ENCODE measurements at places on chromosomes 1 and 21.

DNA sequence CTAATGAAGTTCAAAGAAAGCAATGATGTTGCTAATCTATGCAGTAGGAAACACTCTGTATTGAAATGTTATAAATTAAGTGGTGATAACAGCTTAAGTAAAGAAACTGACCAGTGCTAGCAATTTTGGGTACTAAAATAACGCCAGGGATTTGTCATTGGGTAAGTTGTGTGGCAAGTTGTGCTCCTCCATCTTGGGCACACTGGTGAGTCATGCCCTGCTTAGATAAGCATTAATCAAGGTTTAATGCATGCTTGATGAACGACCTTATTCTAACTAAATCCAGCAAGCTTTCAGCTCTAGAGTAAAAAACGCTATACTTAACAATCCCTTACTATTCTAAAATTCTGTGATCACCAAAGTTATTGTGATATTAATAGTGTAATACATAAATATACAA lies 25.2 kb downstream of the VAMP4 start:
- no peak for DNase-seq

DNA sequence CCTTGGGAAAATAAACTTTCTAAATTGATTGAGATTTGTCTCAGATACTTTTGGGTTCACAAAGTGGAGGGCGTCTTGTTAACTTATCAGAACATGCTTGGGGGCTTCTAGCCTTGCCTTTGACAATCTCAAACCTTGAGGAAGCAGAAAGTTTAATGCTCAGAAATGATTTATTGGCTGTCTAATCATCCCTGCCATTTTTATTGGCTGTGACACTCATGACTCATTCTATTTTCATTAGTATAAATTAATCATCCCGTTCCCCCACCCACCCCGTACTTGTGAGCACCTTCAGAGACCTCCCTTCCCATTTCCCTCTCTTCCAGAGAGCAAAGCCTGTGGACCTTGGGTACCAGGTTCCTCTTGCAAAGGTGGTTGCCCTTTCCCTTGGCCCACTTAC lies 87.1 kb downstream of the FGGY start:
- no peak for DNase-seq

- no peak for DNase-seq
Measured at GRCh38 chr1:185053204-185053603, 7.8 kb downstream of the RNF2 start.

DNA sequence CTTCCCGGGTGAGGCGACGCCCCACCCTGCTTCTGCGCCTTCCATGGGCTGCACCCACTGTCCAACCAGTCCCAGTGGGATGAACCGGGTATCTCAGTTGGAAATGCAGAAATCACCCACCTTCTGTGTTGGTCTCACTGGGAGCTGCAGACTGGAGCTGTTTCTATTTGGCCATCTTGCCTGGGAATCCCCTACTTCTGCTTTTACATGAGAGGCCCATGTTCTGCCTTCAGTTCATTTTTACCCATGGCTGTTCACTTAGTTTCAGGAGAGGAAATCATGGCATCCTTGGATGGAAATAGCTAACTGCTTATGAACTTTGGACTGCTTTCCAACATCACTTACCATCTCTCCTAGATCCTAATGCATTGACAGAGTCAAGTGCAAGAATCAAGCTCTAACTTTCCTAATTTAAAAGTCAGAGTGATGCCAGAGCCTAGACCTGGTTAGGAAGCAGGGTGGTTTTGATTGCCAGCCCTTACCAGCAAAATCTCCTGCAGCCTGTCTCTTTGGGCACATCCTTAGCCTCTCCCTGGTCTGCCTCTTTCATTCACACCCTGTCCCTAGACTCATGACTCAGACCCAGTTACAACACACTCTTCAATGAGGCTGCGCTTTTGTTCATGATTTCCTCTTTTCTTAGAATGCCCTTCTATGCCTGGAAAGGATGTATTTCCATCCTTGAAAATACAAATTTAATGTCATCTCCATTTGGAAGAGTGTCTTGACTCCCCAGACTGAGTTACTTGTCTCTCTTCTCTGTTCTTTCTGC lies 137.2 kb downstream of the KCTD3 start:
- no peak for DNase-seq

GRCh38 chr1:210446479-210446878 lies 117.8 kb downstream of the HHAT start:
- DNase-seq, result no peak

DNA sequence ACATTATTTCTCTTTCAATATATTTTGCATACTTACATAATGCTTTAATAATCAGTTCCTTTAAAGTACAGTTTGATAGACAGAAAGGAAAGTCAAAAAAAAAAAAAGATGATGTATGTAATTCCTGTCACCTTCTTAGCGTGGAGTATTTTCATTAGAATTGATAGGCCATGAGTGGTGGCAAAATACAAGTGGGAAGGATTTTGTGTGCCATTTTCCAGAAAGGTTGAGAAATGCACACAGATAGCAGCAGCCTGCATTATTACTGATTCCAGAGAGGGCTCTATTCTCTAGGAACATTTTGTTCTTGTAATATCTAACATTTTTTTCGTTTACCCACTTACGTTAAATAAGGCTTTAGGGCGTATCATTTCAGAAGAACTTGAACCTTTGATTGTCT lies 475.6 kb downstream of the DSCAM start:
- no peak for DNase-seq

DNA sequence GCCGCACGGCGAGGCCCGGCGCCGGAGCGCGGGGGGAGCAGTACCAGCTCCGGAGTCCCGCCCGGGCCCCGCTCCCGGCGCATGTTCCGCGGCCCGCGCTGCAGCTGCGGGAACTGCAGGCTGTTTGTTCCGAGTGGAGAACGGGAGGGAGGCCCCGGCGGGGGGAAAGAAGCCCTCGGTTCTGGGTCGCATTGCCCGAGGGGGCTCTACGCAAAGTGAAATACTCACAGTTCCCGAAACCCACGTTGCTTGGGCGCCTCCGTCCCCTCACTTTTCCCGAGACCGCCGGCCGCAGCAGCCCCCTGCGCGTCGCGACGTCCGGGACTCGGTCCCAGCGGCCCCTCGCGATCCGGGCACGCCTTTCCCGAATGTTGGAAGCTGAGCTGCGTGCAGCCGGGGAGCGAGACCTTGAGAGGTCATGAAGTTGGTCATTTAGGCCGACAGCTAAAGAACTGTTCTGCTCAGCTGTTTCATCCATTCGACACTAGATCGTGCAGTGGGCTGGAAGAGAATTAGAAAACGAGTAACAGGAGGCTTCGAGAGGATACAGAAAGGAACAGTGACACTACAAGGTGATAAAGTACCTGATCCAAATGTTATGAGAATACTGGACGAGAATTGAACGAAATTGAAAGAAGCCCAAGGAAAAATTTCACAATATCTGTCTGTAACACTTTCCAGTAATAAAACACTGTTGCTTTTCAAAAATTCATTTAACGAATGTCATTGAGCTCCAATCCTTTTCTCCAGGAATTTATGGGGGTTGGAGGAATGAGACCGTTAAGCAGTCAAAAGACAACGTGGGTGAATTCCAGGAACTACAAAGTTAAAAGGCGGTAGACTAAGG lies 657 bp upstream of the LIN9 start:
- DNase-seq, result no peak

DNA sequence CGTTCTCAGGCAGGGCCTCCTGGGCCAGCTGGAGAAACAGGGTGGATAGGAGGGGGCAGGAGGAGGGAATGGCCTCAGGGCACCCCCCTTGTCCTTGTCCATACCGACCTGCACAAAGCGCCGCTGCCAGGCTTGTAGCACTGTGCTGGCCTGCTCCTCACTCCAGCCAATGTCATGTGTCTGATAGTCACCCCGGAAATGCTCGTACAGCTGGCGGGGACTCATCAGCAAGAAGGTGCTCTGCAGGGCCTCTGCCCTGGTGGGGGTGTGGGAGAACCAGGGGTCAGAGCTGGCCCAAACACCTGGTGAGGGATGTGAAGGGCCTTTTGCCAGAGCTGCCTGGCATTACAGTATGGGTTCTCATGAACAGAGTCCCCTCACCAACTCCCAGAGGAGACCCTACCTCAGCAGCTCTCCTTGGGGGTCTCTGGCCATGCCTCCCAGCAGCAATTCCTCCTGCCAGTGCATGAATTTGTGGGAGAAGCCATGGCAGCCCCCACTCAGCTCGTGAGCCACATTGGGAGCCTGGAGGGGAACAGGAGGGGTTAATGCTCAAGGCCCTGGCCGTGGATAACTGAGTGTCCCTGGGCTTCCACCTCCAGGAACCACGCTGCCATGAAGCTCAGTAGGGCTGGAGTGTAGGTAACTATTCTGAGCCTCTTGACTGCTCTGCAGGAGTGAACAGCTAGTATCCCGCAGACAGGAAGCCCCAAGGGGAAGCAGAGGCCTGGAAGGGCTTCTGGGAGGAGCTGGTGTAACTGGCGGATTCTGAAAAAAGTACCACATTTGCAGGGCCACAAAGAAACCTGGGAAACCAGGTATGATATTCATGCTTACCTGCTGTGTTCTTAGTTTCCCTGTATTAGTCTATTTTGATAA lies 13.3 kb downstream of the PTCH2 start:
- DNase-seq, result no peak

GRCh38 chr1:180387413-180387812 lies 115.0 kb downstream of the ACBD6 start:
- no peak for DNase-seq
